ENCODE measurements at places on chromosomes 6 and 20.

DNA sequence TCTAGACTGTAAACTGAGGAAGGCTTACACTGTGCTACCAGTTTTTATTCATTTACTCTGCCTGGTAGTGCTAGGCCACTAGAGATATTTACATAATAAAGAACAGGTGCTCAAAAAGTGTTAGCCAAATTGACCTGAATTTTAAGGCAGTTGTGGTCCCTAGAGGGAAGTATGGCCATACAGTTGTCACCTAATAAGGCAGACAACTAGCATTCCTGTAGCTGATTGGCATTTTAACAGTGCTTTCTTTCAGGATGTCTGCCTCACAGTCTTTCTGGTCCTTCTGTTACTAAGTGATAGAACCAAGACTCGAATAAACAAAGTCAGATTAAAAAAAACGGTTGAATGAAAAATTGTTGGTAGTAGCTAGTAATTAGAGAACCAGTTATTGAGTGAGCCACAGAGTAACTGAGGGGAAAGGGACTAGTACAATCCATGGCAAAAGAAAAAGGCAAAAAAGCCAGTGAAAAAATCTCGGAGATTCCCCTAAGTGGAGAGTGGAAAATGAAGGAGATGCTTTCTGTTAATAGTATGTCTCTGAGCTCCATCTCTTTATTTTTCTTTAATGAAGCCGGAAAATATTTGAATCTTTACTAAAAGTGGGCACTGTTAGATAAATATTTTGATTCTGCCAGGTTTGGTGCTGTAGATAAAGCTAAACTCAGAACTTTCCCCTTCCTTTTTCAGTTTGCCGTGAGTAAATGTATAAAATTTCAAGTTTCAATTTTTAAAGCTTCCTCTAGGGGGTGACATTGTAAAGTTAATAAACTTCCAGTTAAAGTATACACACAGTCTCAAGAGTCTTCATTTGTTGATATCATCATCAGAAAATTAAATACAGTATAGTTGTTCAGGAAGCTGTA is 9.1 kb downstream of the VTA1 start:
- DNase-seq = peak; percentile 37

DNA sequence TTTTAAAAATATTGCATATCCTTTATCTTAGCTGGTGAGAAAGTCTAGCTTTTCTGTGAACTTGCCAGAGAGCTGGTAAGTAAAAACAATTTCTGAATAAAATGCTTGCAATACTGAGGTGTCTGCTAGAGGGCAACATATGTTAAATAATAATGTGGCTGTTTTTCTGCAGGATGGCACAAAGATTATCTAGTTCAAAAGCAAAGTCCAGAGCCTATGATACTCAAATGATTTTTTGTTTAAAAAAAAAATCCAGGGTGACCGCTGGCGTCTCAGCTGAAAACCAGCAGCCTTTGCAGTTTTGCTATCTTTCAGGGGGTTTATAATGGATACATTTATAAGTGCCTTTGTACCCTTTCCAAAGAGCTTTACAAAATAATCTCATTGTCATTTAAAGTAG is 194.9 kb downstream of the PHACTR1 start:
- DNase-seq = peak; percentile 9

DNA sequence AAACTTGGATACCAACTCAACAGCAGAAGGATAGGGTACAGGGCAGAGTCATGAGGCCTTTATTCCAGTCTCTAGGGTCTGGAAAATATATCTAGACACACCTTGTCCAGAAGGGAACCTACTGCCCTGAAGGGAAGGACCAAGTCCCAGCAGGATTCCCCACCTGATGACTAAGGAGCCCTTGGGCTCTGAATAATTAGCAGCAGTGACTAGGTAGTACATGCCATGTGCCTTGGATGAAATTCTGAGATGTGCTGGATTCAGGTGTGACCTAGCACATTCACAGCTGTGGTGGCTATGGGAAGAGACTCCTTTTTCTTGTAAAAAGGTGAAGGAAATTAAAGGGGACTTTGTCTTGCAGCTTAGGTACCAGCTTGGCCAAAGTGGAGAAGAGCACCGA is 364.3 kb upstream of the PTCHD4 start:
- DNase-seq = no peak

DNA sequence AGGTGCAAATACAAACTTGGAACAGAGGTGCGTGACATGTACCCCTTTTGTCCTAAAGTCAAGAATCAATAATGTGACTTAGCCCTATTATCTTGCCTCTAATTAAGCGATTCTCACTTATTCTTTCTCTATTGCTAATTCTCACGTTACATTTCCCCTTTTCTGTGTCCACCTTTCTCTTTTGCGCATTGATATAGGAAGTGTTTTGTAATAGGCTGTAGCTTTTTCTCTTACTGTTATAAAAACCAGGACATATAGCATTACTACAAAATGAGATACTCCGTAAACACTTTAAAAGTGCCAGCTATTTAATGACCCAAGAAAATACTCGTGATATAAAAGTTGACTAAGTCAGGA is 669 bp upstream of the TMEM30A start:
- DNase-seq = no peak

- no peak for DNase-seq
Measured at GRCh38 chr6:143179901-143180612, 119.4 kb downstream of the AIG1 start.

DNA sequence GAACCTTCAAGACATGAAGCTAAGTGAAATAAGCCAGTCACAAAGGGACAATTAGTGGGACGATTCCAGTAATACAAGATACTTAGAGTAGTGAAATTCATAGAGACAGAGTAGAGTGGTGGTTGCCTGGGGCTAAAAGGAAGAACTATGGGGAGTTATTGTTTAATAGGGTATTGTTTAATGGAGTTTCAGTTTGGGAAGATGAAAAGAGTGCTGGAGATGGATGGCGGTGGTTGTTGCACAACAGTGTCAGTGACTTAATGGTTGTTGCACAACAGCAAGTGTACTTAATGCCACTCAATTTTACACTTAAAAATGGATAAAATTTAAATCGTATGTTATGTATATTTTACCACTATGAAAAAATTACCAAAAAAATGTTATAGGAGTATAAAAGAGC is 209.7 kb upstream of the TENT5A start:
- no peak for DNase-seq

DNA sequence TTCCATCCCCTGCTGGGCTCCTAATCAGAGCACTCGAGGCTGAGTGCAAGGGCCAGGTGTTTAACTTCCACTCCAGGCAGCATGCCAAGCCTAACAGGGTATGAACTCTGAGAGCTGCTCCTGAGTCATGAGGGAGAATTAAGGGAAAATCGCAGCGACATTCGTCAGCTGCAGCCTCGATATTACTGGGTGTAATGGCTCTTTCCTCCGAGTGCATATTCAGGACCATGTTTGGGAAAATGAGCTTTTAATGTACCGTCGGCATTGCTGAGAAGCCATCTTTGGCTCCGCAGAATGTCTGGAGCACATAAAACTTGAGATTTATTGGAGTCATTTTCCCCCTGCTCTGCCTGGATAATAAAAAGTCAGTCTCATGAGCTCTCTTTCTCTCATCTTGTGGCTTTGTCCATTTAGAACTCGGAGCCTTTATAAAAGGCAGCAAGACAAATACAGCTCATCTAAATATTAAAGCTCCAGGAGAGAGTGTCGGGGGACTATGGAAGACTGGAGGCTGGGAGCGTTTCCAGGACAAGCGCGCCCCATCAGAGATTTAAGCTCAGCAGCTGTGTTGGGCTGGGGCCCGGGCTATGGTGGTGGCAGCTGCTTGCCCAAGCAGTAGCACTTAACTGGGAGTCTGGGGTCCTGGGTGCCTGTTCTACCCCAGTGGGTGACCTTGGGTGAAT is 103.7 kb downstream of the TOX2 start:
- DNase-seq = peak; percentile 93

- DNase-seq = no peak
Measured at GRCh38 chr6:168190014-168190405, 111.0 kb upstream of the FRMD1 start.

DNA sequence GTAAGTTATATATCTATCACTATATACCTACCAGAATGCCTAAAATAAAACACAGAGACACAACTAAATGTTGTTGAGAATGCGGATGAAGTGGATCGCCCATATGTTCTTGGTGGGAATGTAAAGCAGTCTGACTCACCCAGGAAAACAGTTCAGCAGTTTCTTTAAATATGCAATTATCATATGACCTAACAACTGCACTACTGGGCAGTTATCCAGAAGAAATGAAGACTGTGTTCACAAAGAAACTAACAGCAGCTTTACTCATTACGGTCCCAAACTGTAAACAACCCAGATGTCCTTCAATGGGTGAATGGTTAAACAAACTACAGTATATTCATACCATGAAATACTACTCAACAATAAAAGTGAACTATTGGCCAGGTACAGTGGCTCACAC is 14.3 kb upstream of the ZC3H12D start:
- peak; percentile 98 for DNase-seq

DNA sequence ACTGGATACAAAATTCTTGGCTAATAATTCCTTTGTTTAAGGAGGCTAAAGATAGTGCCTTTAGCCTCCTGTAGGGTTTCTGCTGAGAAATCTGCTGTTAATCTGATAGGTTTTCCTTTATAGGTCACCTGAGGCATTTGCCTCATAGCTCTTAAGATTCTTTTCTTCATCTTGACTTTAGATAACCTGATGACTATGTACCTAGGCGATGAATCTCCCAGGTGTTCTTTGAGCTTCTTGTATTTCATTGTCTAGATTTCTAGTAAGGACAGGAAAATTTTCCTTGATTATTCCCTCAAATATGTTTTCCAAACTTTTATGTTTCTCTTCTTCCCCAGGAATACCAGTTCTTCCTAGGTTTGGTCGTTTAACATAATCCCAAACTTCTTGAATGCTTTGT is 479.4 kb upstream of the MAN1A1 start:
- DNase-seq = no peak

- no peak for DNase-seq
Measured at GRCh38 chr6:46279874-46280273, 109.1 kb upstream of the ENPP5 start.

GRCh38 chr20:33843854-33844253 is 32.7 kb downstream of the CHMP4B start:
- no peak for DNase-seq

DNA sequence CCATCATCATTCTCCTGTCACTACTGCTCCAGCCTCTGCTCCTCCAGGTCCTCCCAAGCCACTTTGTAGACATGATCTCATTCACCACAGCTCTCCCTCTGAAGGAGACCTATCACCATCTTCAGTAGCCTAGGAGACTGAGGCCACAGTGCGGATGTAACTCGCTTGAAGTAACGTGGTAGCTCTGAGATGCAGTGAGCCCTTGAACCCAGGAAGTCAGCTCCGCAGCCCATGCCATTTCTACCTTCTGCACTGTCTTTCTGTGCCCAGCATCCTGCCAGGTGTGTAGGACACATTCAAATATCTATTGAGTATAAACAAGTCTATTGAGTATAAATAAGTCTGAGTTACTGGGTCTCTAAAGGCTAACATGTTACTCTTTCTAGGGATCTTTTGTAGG is 164.4 kb downstream of the CDH26 start:
- no peak for DNase-seq

GRCh38 chr6:134623401-134623800 is 305.5 kb upstream of the SGK1 start:
- DNase-seq = no peak

DNA sequence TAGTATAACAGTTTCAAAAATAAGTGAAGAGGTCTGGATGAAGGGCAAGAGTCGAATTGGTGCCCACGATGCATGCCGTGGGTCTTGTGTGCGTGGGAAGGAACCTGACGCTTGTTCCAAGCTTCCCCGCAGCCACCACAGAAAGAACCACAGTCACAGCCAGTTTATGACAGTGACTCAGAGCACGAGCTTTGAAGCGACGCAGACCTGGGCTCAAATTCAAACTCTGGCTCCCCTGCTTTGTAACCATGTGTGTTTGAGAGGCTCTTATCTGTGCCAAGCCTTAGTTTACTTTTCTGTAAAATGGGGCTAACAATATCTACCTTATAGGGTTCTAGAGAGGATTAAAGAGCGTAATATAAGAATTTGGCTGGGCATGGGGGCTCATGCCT is 65.5 kb downstream of the SYNJ2 start:
- DNase-seq = peak; percentile 59

GRCh38 chr6:28803337-28803709 is 120.5 kb downstream of the TRIM27 start:
- no peak for DNase-seq

GRCh38 chr6:14231501-14232280 is 114.1 kb downstream of the CD83 start:
- DNase-seq = peak; percentile 46

DNA sequence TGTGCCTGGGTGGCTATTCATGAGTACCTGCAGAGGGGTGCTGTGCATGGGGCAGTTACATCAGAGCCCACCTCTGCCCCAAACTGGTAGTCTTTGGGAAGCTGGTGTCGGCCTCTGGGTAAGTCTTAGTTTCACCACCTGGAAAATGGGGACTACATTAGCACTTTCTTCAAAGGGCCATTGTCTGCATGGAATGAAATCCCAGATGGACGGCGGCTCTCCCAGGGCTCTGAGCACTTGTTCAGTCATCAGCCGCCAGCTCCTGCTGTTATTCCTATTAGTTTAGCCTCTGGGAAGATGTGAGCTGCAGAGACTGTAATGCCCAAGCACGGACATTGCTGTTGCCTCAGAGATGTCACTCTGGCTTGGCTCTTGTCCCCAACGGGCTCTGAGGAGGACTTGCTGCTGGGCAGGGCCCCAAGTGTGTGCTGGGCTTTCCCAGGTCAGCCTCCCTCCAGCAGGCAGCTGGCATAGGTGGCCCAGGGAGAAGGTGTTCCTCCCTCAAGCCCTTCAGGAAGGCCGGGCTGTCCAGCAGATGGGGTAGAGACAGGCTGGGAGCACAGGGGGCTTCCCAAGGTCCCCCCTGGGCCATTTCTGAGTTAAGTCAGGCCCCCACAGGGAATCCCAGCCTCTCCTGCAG is 268.3 kb downstream of the TFAP2C start:
- DNase-seq = no peak

DNA sequence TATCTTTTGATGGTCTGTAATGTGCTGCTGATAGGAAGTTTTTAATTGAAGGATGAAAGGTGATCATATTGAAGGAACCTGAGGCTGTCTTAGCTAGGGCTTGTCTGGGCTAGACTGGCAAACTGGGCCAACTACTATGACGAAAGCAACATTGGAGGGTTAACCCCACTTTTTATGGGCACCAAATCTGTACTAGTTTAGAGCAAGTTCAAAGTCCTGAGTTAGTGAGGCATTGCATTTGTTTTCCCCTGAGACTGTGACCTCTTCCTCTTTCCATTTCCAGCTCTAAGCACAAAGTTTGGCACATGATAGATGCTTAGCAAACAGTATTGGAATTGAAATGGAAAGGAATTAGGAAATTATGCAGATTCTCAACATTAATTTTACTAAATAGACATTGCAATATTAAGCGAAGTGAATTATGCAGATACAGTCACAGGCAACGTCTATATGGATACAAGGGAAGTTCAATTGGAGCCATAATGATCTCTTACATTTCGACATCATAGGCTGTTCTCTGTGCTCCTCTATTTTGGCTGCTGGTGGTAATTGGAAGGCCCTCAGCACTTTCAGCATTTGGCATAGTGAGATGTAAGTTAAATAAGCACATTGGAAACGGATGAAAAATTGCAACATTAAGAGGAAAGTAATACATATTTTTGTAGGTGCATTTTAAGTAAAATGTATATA is 22.2 kb downstream of the CEP57L1 start:
- no peak for DNase-seq

Data from IMR-90 (cell line).